ENCODE measurements at places on chromosomes 11 and 22.

DNA sequence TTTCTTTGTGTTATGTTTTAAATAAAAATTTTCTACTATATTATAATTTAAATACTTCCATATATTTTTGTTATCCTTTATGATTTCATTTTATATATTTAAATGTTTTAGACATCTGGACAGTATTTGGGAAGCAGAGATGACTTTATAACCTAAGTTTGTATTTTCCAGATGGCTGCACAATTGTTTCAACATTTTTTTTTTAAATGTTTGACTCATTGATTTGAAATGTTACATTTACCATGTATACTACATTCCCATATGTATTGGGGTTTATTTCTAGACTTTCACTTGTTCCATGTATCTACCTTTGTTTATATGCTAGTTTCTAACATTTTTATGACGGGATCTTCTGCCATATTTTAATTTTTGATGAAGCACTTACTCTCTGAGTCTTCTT is 766.5 kb downstream of the METTL15 start:
- DNase-seq = no peak

DNA sequence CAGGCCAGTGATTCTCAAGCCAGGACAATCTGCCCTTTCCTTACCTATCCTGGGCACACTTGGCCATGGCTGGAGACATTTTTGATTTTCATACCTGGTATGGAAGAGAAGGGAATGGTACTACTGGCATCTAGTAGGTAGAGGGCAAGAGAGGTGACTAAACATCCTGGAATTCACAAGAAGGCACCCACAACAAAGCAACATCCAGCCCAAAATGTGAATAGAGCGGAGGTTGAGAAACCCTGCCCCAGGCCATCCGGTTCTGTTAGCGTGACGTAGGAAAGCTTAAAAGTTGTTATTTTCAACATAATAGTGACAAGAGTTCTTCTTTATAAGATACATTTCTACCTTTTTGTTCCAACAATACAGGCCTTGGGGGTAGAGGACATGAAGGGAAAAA is 114.9 kb upstream of the ALX4 start:
- DNase-seq = no peak

DNA sequence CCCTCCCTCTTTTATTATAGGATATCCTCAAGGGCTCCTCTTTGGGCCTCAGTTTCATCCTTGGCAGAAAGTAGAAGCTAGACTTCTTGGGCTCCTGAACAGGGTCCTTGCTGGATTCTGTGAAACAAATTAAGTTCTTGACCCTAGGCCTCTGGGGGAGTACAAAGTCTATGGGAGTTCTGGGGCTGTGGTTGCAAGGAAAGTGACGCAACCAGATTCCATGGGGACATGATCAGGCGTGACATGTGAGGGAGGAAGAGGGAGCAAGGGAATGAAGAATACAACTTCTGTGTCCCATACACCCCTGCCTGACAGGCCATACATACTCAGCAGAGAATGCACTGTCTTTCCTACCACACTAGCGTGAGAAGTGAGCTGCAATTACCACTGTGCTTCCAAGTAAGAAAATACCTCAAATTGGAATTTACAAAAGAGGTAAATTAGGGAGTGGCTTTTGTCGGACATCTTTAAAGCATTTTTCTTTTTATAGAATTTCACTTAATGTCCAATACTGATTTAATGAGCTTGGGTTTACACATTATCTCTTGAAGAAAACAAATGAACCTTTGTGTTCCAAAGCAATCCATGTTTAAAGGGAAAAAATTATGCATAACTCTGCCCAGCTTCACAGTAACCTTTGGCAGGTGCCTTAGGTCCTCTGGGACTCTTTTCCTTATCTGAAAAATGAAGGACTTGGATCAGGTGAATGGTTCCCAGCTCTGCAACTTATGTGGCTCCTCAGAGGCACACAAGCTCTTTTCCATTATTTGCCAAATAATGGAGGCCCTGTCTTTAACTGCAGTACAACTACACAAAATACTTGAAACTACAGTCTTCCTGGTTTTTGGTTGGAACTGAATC is 38.9 kb downstream of the LIMK2 start:
- no peak for DNase-seq

DNA sequence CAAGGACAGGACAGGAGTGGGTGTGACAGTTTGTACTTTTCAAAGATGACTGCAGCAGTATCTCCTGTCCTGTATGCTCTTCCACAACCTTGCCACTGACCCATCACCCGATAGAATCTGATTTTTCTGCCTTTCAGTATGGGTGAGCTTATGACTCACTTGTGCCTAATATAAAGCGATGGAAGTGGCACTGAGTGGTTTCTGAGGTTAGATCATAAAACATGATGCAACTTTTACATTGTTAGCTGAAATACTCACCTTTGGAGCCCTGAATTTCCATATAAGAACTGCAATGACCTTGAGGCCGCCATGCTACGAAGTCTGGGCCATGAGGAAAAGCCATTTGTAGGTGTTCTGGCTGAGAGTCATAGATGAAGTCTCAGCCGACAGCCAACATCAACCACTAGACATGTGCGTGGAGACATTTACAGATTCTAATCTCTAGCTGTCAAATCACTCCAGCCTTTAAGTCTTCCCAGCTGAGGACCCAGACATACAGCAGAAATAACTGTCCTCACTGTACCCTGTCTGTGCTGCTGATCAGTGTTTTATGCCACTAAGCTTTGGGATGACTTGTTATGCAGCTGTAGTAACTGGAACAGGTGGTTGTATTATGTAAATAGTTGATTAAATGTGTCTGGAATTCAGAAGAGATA is 105.9 kb upstream of the ARHGAP20 start:
- DNase-seq = no peak

GRCh38 chr11:100719809-100720221 is 32.7 kb downstream of the ARHGAP42 start:
- DNase-seq = no peak

DNA sequence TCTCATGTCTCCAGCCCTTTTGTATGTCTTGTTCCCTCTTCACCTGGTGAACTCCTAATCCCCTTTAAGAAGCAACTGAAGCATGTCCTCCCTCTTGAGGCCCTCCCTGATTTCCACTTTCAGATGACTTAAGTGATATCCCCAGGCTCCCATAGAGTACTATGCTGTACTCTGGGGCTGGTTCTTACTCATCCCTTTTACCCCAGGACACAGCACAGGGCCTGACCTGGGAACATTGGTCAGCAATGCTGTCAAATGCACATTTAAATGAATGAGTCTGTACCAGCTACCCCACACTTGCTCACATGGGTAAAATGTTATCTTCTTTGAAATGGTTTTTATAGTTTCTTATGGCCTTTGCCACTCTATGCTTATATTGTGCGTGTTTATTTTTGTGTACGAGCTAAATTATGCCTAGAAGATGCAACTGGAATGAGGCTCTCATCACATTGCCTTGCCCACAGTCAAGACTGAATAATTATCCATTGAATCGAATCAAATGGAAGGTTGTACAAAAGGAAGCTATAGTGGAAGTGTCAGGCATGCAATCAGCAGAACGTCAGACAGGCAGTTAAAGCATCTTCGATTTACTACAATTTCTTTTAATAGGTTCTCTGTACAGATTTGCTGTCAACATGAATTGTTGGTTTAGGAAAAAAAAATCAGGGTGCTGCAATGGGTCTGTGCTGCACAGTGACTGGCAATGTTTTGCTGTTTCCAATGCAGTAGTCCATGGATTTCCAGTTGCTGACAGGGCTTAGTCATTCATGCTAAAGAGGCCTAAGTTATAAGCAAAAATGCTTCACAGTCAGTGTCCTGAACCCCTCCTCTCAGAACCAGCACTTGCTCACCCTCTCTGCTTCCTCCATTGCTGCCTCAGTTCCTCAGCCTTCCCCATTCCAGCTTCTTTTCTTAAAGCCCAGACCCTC is 79.5 kb downstream of the PARVA start:
- no peak for DNase-seq

DNA sequence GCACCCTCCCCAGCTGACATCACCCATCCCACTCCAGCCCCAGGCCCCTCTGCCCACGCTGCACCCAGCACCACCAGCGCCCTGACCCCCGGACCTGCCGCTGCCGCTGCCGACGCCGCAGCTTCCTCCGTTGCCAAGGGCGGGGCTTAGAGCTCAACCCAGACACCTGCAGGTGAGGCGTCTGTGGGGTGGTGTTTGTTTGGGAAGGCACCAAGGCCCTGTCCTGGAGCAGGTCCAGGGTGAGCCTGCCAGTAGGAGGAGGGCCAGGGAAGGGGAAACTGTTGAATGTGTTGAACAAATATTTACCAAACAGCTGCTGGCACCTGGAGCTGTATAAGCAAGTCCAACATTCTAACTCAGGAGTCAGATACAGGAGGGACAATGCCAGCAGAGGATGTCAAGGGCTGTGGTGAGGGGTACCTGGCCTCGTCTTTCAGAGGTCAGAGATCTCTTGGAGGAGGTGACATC is 3.1 kb downstream of the VEGFB start:
- no peak for DNase-seq

DNA sequence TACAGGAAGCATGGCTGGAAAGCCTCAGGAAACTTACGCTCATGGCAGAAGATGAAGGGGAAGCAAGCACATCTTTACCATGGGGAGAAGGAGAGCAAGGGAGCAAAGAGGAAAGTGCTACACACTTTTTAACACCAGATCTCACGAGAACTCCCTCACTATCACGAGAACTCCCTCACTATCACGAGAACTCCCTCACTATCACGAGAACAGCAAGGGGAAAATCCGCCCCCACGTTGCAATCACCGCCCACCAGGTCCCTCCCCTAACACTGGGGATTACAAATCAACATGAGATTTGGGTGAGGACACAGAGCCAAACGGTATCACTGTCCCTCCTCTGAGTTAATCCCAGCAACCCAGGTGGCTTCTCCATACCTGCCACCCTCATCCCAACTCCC is 84.5 kb downstream of the MN1 start:
- no peak for DNase-seq

GRCh38 chr22:31449506-31449905 is 40.1 kb downstream of the EIF4ENIF1 start:
- DNase-seq = no peak

- DNase-seq = no peak
Observed at GRCh38 chr22:48937032-48937639, 890.5 kb downstream of the BRD1 start.

GRCh38 chr22:49807780-49808708 is 19.6 kb downstream of the BRD1 start:
- no peak for DNase-seq

DNA sequence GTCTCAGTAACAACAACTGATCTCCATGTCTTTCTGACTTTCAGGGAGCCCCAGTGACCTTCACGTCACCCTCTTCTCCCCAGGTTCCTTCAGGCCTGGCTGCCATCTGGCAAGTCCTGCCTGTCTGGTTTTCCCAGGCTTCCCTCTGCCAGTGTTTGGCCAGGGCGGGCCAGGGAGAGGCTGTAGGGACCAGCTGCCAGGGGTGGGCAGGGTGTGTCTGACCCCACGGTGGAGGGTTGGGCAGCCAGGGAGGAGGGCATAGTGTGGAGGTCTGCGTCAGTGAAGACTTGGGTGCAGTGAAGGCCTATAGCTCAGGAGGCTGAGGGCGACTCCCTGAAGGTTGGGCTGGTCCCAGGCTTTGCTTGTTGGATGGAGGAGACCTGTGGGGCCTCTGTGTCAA is 11.9 kb upstream of the MRGPRX2 start:
- no peak for DNase-seq

GRCh38 chr11:69488543-69488940 is 7.1 kb downstream of the LINC01488 start:
- DNase-seq = no peak

- DNase-seq = no peak
Observed at GRCh38 chr11:36015799-36016198, 71.9 kb downstream of the LDLRAD3 start.

DNA sequence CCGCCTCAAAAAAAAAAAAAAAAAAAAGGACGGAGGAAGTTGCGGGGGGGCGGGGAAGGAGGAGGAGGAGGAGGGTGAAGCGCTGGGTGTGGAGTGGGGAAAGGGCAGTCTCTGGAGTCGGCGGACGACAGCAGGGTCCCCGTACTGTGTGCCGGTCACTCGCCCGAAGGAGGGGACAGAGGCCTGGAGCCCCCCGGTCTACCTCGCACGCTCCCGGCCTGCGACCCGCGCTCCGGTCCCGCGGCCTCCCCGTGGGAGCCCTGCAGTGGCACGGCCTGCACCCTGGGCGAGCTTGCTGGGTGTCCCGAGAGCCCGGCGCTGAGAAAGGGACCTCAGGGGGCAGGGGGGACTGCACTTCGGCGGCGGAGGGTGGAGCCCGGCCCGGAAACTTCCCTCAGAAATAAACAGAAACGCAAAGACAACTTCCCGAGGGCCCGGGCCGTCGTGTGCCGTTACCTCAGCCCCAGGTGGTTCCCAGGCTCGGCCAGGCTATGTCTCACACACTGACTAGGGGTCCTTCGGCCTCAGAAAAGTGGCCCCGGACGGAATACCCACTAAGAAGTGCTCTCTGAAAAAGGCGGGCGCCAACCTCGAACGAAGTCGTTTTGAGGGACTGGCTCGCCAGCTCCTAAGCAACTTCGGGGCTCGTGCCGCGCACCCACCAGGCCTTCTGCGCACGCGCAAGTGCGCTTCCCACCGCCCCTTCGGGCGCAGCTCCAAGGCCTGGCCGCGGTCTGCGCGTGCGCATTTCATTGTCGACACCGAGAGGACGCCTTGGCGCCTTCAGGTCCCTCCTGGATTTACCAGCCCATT is at the start of gene MAJIN:
TSS of gene MAJIN (minus strand) at position 688 of the 813 bp plus-strand sequence. CDS start 12,703 bp downstream, outside the sequence.
- DNase-seq = no peak

DNA sequence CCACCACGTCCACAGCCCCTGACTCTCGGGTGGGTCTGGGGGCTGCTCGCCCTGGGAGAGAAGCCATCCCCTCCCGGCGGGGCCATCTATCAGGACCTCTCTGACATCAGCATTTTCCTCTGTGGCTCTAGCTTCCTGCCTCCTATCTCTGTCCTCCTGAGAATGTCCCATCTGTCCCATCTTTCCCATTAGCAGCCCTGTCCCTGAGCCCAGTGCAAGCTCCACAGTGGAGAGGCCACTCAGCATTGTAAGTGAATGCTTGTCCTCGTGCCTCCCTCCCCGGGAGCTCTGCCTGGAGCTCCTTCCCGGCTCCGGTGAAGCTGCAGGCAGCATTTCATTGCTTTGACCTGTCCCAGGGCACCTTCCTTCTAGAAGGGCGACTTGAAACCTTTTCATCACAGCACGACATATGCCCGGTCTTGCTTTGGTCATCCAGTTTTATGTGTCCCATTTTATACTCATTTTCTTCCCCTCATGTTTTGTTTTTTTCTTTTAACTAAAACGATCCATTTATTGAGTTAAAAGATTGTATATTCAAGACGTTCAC is 49.7 kb downstream of the RTN4R start:
- DNase-seq = no peak

GRCh38 chr11:101341578-101341977 is 212.0 kb upstream of the PGR start:
- DNase-seq = no peak
